ENCODE measurements at places on chromosomes 16 and 17.

- no peak for DNase-seq
Measured at GRCh38 chr17:4014148-4014927, 50.1 kb upstream of the ATP2A3 start.

GRCh38 chr17:73304438-73304837 lies 7.4 kb downstream of the CDC42EP4 start:
- DNase-seq: no peak

- DNase-seq: no peak
Measured at GRCh38 chr16:89973235-89973634, 24.7 kb downstream of the DEF8 start.

DNA sequence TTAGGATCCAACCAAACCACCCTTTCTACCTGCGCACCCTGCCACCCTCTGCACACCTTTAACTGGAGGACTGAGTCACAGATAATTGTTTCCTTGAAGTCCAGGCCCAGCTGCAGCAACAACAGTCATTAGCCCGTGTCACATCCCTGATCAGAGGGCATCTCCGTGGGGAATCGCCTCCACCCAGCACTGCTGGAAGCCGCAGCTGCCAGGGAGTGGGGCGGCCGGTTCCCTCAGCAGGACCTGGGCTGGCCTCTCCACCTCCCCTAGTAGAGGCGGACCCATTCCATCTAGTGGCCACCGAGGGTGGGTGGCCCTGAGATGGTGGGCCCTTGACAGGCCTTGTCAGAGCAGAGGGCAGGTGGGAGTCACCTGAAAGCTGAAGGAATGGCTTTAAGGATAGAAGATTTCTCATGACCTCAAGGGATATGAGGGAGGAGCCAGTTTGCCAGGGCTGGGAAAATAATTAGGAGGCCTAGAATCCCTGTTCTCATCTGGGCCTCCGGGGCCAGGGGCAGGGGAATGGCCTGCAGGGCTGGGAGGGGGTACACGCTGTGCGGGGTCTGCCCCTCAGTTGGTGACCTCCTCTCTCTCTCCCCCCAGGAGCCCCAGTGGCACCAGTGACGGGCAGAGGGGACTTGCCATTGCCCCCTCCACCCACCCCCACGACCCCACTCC lies 6.2 kb downstream of the PRSS53 start:
- DNase-seq: no peak

DNA sequence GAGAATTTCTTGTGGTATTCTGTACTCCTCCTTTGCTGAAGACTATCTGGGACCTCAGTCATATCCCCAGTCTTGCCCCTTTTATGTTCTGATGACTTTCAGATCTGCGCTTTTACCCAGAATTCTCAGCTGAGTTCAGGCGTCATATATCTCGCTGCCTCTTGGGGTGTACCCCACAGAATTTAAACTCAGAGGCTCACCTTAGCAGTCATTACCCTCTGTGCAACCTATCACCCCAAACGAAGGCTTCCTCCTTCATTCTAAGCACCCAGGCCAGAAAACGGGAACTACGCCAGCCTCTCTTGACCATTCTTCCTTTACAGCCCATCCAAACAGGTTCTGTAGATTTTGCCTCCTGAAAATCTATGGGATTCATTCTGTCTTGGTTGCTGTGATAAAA lies 574.8 kb upstream of the C16orf82 start:
- DNase-seq: no peak

- DNase-seq: no peak
Measured at GRCh38 chr17:65751263-65751662, 189.8 kb upstream of the AXIN2 start.

DNA sequence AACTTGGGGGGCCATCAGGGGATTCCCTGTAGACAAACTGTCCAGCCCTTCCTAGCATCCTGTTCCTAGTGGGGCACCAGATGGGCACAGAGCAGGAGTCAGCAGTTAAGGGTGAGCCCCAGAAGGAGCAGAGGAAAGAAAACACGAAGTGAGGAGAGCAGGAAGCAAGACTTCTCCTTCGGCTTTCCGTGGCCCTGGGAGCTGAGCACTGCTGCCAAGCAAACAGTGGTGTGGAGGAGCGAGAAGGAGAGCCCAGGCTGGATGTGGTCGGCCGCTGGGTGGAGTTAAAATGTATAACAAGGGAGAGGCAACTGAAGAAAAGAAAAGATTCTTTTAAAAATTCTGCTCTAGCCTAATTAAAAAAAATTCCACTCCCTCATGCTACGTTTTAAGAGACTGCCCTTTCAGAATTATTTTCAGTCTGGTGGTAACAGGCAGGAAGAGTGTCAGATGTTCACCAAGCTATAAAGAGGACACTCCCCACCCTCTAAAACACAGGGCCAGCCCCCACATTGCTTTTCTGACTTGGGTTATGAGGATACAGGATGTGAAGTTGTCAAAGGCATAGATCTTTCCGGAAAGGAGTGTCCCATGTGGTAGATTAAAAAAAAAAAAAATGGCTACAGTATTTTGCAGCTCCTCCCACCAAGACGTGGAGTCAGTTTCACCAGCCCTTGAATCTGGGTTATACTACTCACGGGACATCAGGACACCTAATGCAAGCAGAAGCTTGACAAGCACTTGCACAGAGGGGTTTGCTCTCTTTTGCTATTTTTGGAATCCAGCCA lies 74.9 kb upstream of the ZFHX3 start:
- DNase-seq: no peak

DNA sequence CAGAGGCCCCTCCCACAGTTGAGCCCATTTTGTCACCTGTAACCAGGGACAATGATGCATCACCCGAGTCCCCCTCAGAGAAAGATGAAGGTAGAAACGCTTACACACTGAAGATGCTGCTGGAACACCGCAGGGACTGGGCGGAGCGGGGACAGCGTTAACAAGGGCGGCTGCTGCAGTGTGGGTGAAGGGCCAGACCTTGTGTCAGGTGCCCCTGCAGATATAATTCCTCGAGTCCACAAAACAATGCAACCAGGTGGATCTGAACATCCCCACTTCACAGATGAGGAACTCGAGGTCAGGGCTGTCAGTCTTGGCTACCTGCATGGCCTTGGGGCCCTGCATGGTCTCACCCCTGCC lies 6.3 kb upstream of the MAPK7 start:
- DNase-seq: no peak

- peak; percentile 46 for DNase-seq
Measured at GRCh38 chr17:58156839-58157803, 8.9 kb downstream of the OR4D1 start.

DNA sequence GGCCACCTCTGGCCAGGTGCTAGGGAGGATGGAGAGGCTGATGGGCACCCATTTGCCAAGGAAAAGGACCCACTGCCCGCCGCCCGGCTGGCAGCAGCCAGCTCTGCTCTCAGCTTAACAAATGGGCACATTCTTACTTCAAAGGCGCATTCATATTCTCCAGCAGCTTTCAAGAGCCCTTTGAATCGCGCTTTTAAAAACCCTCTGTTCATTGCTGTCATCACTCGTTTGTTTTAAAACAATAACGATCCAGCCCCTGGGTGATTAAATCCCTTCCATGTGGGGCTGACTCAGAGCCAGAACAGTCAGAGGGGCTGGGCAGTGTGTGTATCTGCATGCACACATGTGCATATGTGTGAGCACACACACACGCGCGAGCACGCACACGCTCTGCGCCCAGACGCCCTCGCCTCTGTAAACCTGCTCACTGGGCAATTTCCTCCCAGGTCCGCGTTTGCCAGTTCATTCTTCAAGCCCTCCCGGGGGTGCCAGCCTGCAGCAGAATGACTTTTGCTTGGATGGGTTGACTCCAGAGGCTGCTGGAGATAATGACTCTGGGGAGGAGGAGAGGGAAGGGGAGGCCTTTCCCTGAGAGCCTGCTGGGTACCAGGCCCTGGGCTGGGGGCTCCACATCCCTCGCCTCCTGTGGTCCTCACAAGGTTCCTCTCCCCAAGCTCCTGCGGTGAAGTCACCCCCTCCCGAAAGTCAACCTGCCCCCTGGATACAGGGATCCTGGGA lies 133.1 kb downstream of the SDK2 start:
- no peak for DNase-seq

- DNase-seq: no peak
Measured at GRCh38 chr16:27566417-27566816, 16.5 kb downstream of the KATNIP start.

DNA sequence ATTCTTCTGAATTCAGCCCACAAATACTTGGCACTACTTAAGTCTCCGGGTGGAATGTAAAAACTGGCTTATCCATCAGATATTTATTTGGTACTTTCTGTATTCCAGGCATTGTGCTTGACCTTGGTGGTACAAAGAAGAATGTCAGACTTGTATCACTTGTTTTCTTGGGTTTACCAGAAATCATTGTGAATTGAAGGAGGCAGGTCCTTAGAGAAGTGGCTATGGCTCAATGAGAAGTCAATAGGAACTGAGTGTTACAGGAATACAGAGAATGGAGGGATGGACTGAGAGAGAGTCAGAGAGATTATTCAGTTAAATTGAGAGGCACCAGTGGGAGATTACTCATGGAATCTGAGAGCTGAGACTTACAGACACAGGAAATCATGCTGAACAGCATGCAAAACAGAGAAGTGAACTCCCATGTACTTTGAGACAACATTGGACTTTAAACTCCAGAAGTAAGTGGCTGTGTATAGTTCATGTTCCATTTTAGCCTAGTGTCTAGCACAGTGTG lies 704.1 kb downstream of the CDH11 start:
- DNase-seq: no peak

DNA sequence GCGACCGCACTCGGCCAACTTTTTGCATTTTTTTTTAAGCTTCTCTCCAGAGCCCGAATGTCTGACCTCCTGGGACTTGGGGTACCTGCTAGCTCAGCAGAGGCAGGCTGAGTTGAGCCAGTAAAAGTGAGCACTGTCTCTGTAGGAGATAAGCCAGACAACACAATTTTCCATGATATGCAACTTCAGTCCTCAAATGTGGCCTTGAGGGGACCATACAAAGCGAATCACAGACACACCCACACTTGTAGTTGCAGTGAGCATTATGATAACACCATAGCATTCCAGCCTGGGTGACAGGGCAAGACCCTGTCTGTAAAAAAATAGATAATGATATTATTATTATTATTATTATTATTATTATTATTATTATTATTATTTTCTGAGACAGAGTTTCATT lies 2.6 kb downstream of the DPEP2 start:
- DNase-seq: no peak

GRCh38 chr16:35142809-35143192 lies 1683.4 kb downstream of the TP53TG3F start:
- no peak for DNase-seq

DNA sequence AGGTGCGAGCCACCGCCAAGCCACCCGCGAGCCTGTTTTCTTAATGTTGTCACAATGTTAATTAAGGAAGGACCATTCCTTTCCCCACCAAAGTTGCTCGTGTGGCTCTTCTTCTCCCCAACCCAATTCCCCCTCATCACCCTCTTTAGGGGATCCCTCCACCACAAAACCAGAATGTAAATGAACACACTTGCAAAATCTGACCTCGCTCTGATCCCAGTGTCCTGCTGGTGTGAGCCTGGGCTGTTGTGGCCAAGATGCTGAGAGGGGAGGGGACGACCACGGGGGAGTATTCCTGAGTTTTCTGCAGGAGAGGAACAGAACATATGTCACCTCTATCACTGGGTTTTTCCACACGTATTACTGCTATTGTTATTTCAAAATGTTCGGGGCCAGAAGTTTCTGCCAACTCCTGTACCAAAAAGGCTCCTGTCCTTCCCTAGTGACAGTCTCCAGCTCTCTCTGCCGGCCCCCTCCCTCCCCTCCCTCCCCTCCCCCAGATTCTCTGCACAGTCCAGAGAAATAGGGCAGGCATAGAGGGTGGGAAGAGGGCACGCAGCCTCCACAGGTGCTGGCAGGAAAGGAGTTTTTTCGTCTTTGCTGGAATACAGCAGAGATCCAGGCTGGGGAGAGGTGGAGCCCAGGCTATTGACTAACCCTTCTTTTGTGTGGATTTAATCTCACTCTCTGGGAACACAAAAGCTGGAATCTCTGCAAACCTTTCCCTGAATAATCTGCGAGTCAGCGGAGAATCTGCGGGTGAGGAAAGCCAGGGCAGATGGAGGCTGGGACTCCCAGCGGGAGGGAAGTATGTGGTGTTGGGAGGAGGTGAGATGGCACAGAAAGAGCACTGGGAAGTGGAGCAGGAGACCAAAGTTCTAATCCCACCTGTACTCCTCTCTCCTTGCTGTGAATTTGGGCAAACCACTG lies 4.5 kb upstream of the CA4 start:
- DNase-seq: no peak

DNA sequence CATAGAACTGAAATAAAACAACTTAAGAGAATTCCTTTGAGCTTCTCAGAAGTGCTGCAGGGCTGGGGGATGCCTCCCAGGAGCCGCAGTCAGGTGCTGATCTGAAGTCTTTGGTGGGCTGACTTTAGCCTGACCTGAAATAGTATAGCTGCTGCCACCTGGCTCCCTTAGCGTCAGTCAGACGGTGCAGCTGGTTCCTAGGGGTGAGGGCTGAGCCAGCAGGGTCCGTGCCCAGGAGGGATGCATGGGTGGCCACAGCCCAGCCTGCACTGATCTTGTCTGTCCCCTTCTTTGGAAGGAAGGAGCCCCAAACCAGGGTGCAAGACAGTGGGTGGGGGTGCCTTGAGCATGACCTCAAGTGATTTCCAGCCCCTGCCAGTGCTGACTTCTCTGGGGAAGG lies 11.5 kb downstream of the MAPT start:
- DNase-seq: no peak

GRCh38 chr17:80529104-80529903 lies 15.3 kb upstream of the RPTOR start:
- no peak for DNase-seq

GRCh38 chr17:81309140-81309858 lies 14.2 kb upstream of the SLC38A10 start:
- DNase-seq: no peak

GRCh38 chr17:2174014-2174413 lies 119.1 kb downstream of the HIC1 start:
- no peak for DNase-seq

DNA sequence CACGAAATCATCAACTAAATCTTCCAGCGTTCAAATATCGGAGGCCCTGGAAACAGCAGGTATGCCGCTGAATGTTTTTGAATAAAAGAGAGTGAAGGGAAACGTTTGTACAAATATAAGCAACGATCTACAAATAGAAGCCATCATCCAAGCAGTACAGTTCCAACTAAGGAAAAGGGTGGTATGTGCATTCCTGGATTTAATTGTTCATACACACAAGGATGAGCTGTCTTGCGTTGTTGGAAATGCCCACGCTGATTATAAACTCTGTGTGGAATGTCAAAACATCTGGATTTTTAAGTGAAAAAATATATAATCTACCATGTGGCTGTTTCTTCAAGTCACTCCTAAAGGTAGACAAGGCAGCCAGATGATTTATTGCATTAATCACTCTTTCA lies 191.8 kb upstream of the HSBP1 start:
- no peak for DNase-seq

Data from effector memory CD4-positive, alpha-beta T cell (primary cell).